Activated CD4-positive, alpha-beta T cell treated with anti-CD3 and anti-CD28 coated beads, Interleukin-2, amount 50 U/mL, for 24 hours (primary cell): ENCODE measurements at places on chromosomes 12 and 14.

DNA sequence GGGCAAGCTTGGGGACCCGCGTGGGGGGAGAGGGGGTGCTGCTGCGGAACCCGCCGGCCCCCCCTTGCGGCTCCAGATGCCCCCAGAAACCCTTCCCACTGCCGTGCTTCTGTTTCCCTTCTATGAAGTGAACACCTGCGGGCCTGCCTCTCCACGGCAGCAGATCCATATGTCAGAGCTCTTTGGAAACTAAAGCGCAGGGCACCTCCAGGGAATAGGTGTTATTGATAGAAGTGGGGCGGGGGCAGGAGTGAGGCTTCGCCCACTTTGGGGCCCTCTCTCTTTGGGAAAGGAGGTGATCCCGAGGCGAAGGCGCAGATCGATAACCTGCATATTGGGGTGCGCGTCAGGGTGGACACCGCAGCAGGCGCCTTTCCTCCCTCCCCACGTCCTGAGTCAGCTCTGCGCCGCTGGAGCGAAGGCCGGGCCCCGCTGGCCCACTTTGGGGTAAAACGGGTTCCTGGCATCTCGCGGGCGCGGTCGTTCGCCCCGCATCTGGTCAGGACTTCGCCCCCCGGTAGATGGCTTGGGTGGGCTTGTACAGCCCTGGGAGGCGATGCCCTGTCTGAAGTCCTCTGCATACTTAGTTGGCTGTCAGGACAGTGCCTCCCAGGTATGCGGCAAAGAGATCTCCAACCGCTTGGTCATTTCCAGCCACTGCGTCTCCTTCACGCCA lies 524 bp downstream of the KMT5A start:
- DNase-seq, result no peak

- DNase-seq, result no peak
Measured at GRCh38 chr14:59939828-59940227, 19.9 kb downstream of the LRRC9 start.

GRCh38 chr12:22413592-22413991 lies 79.1 kb upstream of the ST8SIA1 start:
- DNase-seq, result no peak

GRCh38 chr12:78671295-78671694 lies 193.3 kb upstream of the SYT1 start:
- no peak for DNase-seq

DNA sequence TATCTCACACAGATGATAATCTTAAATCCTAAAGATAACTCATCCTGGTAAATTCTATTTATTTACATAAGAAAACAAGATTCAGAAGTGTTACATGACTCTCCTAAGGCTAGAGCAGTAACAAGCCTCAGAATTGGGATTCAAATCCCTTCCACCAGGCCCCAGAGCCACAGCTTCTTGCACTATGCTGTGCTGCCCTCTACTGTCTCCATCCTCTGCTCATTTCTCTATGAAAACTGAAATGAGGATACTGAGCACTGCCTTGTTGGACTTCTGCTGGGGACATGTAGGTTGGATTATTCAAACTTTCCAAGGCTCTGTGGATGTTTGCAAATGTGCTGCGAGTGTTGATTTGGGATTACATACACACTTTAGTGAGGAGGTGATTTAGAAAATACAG lies 23.5 kb upstream of the C12orf50 start:
- DNase-seq, result no peak

GRCh38 chr12:110857528-110857927 lies 10.7 kb downstream of the CCDC63 start:
- DNase-seq, result no peak

- DNase-seq, result no peak
Measured at GRCh38 chr12:77334806-77335205, 269.4 kb upstream of the E2F7 start.

DNA sequence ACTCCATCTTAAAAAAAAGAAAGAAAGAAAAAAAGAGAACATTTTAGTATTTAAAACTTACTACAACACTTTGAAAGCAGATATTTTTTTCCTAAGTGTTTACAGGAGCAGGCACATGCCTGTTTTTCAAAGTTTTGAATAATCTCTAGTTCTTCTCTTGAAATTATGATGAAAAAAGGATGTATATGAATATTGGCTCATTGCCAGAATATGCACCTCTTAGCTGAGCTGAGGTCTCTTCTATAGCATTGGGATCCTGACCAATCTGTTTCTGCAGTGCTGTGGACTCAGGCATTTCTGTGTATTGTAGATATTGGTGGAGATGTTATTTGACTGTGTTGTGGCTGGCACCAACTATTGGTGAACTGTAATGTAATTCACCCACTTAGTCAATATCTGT lies 15.0 kb downstream of the TECPR2 start:
- no peak for DNase-seq

DNA sequence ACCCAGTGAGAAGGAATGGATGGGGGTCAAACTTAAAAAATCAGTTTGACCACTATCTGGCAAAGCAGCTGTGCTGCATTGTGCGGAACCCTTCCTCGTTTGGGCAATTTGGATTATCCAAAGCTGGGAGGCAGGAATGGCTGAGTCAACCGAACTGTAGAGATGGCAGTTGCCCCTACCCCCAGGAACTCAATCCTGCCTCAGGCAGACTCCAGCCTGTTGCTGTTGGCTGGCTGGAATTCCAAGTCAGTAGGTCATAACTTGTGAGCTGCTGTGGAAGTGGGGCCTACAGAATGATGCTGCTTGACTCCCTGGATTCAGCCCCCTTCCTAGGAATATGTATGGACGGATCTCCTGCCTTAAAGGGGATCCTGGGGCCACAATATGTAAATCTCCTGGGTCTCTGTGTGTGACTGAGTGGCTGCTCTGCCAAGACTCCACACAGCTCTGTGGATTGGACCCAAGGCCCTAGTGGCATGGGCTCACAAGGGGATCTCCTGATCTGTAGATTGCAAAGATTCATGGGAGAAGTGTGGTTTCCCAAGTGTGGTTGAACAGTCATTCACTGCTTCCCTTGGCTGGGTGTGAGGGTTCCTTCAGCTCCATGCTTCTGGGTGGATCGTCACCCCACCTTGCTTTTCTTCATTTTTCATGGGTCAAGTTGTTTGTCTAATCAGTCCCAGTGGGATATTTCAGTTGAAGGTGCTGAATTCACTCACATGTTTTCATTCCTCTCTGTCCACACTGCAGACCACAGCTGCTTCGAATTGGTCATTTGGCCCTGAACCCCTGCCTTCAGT lies 19.2 kb downstream of the LUM start:
- DNase-seq, result no peak

DNA sequence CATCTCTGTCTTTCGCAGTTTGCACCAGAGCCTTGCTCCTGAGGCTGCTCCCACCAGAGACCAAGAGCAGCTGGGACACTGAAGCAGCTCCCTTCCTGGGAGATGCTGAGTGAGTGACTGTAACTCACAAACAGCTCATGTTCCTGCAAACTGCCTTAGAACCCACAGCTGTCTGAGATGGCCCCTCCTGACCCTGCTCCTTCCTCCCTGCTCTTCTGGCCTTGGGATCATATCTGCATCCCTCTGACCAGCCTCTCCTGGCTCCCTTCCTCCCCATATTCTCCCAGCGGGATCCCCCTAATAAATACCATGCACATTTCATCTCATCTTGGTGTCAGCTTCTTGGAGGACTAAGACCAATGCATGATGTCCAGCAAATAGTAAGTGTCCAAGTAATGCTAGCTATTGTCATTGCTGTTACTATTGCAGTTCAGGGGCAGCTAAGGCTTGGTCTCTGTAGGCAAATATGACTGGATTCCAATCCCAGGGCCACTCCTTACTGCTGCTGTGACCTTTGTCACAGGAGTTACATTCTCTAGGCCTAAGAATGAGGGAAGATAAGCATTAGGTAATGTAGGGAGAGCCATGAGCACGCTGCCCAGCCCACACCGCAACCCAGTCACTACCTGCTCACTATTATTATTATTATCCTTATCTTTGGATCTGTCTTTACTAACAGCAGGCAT lies 47.9 kb downstream of the SYNE3 start:
- DNase-seq, result no peak

DNA sequence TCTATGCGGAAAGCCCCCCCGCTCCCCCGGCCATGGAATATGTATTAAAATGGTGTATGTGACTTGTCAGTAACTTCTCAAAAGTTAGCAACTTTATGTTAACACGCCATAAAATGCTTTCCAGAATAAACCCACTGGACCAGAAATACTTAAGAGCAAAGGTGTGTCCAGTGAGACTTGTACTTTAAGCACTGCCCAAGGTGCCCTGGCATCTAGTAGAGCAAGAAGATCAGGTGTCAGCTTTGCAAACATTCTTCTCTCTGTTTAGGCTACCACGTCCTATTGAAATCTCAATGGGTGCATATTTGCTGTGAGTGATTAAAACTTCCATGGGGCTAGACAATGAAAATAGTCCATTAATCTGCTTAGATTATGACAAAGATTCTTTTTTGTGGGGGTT lies 201.2 kb downstream of the ESR2 start:
- no peak for DNase-seq

DNA sequence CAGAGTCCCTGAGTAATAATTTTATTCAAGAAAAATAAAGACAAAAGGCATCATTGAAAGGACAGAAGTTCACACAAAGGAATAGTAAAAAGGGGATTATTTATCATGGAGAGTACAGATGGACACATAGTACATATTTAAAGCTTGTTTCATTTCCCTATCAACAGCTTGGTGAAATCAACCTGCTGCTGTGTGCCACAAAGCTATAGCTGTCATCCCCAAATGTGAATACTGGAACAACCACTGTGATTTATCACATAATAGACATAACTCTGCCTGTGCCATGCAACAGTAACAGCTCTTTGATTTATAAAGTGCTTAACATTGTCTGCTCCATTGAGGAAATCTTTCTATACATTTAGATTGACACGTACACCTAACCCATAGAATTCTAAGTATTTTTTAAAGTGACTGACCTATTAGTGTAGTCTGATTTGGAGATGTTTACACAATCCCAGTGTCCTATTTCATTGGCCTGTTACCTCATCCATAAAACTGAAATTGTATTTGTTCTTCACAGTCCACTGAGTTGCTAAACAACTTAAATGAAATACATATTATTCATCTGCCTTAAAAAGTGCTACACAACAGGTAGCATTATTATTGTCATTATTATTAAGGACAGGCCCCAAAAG lies 3.3 kb downstream of the NEMF start:
- DNase-seq, result no peak

DNA sequence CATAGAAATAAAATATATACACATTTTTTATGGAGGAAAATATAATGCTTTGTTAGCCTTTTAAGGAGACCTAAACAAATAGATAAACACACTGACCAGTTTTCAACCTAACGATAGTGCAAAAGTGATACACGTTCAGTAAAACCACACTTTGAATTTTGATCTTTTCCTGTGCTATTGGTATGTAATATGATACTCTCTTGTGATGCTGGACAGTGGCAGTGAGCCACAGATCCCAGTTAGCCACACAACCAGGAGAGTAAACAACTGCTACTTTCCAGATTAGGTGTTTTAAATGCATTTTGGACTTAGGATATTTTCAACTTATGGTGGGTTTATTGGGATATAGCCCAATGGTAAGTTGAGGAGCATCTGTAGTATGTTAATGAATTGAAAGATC lies 243.1 kb downstream of the ERC1 start:
- DNase-seq, result no peak

GRCh38 chr14:57928732-57929131 lies 62.8 kb upstream of the SLC35F4 start:
- no peak for DNase-seq

- DNase-seq, result no peak
Measured at GRCh38 chr14:52422650-52423356, 108.7 kb downstream of the PTGER2 start.

- DNase-seq, result no peak
Measured at GRCh38 chr14:79584679-79585078, 626.6 kb downstream of the DIO2 start.

GRCh38 chr12:51661199-51661598 lies 70.2 kb downstream of the SCN8A start:
- DNase-seq, result no peak

DNA sequence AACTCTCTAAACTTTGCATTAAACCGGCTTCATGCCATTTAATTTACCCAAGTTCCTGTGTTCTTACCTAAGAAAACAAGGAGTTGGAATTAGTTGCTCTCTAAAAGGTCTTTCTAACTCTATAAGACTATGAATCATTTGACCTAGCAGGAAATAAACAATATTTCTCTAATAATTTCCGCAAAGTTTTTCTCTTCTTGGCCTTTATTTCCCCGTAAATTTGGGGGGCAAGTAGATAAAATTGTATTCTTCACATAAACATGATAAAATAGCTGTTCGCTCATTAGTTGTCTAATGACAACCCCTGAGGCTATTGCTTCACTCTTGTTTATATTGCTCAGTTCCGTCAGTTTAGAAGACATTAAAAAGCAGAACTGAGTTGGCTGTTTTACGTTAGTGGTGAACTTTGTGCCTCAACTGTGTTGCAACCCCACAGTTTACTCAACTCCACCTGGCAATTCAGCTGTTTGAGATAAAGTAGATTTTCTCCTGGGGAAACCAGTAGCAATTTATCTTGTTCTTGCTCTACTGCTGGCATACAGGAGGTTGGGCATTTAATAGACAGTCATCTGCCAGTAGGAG lies 74.7 kb downstream of the BTG1 start:
- DNase-seq, result no peak

GRCh38 chr14:104634138-104634760 lies 29.7 kb upstream of the TMEM179 start:
- DNase-seq, result no peak

DNA sequence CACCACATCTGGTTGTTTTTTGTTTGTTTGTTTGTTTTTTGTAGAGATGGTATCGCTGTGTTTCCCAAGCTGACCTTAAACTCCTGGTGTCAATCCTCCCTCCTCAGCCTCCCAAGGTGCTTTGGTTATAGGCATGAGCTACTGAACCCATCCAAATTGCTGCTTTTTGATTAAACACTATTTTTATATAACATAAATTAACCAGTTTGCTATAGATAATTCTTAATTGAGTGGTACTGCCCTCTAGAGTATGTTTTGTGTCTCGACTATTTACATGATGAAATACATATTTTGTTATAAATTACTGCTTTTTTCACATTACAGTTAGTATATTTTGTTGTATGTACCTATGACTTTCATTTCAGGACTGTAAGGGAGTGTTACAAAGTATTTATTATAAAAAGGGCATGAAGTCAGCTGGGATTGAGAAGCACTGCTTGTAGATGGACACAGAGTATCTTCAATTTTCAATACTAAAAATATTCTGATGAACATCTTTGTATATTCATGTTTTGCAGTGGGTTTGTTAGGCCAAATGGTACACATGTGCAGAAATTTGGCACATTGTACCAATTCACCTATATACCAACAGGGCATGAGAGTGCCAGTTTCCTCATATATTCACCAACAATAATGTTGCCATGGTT lies 14.9 kb upstream of the SCAF11 start:
- DNase-seq, result no peak
